ENCODE measurements at places on chromosomes 4 and X. TPM values are rescaled to one million over a fixed set of nuclear protein-coding genes. Genes with fewer than 3 reads are reported as not detected.
A peak's percentile ranks its signal among the peaks of the same experiment; 100 is the strongest.

GRCh38 chr4:58767598-58767997, 1657.4 kb upstream of the IGFBP7 start:
- no peaks in the 10 kb centered on the region for H3K27me3 ChIP-seq
- H3K4me1 ChIP-seq = no peaks in the 10 kb centered on the region
- no peaks in the 10 kb centered on the region for H3K36me3 ChIP-seq
- H3K27ac ChIP-seq = no peak overlapping the region
- no peak overlapping the region for H3K4me3 ChIP-seq

- no peak overlapping the region for H3K27ac ChIP-seq
- H3K36me3 ChIP-seq = no peaks in the 10 kb centered on the region
- H3K27me3 ChIP-seq = no peaks in the 10 kb centered on the region
- no peaks in the 10 kb centered on the region for H3K4me1 ChIP-seq
- no peak for DNase-seq
- no peak overlapping the region for H3K4me3 ChIP-seq
Observed at GRCh38 chr4:109410226-109410625, 23.4 kb upstream of the SEC24B start.

- no peaks in the 10 kb centered on the region for H3K4me1 ChIP-seq
- no peak overlapping the region for H3K4me3 ChIP-seq
- no peak for DNase-seq
- no peaks in the 10 kb centered on the region for H3K36me3 ChIP-seq
- no peak overlapping the region for H3K27ac ChIP-seq
Observed at GRCh38 chrX:10851809-10852208, 231.4 kb upstream of the MID1 start.

DNA sequence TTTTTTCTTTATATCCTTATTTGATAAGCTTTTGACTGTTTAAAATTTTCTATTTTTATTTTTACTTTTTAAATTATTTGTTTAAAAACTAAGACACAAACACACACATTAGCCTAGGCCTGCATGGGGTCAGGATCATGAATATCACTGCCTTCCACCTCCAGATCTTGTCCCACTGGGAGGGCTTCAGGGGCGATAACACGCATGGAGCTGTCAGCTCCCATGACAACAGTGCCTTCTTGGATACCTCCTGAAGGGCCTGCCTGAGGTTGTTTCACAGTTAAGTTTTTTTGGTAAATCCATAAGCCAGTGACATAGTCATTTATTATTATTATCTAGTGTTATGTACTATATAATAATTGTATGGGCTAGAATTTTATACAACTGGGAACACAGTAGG, 85.4 kb upstream of the FAT1 start:
- DNase-seq = no peak
- no peaks in the 10 kb centered on the region for H3K27me3 ChIP-seq
- H3K36me3 ChIP-seq = no peaks in the 10 kb centered on the region
- no peaks in the 10 kb centered on the region for H3K4me1 ChIP-seq
- H3K27ac ChIP-seq = no peak overlapping the region

DNA sequence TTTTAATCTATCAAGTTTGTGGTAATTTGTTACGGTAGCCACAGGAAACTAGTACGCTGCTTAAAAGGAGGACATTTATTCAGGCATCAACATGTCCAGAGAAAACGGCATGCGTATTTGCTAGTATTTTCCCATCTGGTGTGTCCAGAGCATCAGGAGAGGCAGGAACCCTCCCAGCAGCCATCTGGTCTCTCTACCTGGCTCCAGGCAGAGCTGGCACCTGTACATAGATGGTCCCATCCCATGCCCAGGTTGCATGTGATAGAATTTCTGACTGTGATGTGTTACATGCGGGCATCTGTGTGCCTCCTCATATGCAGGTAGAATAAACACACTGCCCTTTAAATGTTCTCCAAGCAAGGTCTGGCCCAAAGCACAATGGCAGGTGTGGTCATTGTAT, 57.9 kb upstream of the PAGE1 start:
- H3K4me1 ChIP-seq = no peaks in the 10 kb centered on the region
- no peak for DNase-seq
- H3K27ac ChIP-seq = no peak overlapping the region
- H3K4me3 ChIP-seq = no peak overlapping the region
- H3K36me3 ChIP-seq = no peaks in the 10 kb centered on the region

DNA sequence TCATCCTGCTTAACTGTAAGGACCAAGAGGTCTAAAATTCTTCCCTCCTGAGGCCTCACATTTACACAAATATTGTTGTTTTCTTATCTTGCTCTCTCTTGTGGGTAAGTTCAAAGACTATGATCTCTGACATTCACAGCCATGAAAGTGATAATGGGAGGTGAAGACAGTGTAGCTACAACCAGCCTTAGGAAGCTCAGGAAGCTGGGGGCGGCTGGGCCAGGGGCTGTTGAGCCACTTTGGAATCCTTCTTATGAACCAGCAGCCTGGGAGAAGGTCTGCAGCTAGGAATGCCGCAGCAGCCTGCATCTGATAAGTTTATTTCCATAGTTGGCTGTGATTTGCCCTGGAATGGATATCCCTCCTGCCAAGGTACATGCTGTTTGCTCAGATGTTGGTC, 316.2 kb downstream of the STIM2 start:
- no peaks in the 10 kb centered on the region for H3K27me3 ChIP-seq
- no peaks in the 10 kb centered on the region for H3K4me1 ChIP-seq

DNA sequence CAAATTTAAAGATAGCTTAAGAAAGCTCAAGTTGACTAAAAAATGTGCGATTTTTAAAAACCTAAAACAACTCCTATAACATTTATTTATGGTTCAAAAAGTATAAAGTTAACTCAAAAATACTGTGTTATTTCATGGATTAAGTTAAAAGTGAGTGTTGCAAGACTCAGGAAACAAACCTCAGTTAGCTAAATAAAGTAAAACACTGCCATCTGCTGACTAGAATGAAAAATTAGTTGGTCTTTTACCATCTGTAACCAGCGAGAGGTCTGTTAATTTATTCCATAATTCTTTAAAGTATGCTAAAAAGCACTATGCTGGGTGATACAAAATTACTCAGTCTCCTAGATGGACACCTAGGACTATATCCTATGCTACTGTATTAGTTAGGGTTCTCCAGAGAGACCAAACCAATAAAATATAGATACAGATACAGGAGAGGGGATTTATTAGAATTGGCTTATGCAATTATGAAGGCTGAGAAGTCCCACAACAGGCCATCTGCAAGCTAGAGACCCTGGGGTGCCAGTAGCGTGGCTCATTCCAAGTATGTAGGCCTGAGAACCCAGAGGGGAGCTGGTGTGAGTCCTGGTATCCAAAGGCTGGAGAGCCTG, 4.9 kb upstream of the WDFY3 start:
- H3K36me3 ChIP-seq = no peaks in the 10 kb centered on the region
- peaks cover 4% of the 10 kb centered on the region for H3K4me1 ChIP-seq
- H3K27me3 ChIP-seq = no peaks in the 10 kb centered on the region
- H3K27ac ChIP-seq = no peak overlapping the region
- H3K4me3 ChIP-seq = no peak overlapping the region

GRCh38 chr4:70337886-70338420, 3.2 kb downstream of the CABS1 start:
- no peak for DNase-seq
- no peak overlapping the region for H3K27ac ChIP-seq
- no peaks in the 10 kb centered on the region for H3K4me1 ChIP-seq
- no peak overlapping the region for H3K4me3 ChIP-seq
- H3K36me3 ChIP-seq = no peaks in the 10 kb centered on the region

DNA sequence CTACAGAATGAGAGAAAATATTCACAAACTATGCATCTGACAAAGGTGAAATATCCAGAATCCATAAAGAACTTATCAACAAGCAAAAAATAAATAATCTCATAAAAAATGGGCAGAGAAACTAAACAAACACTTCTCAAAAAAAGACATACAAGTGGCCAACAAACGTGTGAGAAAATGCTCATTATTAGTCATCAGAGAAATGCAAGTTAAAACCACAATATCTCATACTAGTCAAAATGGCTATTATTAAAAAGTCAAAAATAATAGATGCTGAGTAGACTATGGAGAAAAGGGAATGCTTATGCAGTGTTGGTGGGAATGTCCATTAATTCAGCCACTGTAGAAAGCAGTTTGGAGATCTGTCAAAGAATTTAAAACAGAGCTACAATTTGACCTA, 533.3 kb downstream of the TMA16 start:
- DNase-seq = no peak
- no peak overlapping the region for H3K4me3 ChIP-seq
- H3K4me1 ChIP-seq = no peaks in the 10 kb centered on the region
- no peak overlapping the region for H3K27ac ChIP-seq
- H3K36me3 ChIP-seq = no peaks in the 10 kb centered on the region

GRCh38 chr4:62560858-62561257, 1360.7 kb downstream of the ADGRL3 start:
- no peak for DNase-seq
- H3K4me1 ChIP-seq = no peaks in the 10 kb centered on the region
- no peak overlapping the region for H3K4me3 ChIP-seq
- H3K27me3 ChIP-seq = no peaks in the 10 kb centered on the region
- H3K36me3 ChIP-seq = no peaks in the 10 kb centered on the region

DNA sequence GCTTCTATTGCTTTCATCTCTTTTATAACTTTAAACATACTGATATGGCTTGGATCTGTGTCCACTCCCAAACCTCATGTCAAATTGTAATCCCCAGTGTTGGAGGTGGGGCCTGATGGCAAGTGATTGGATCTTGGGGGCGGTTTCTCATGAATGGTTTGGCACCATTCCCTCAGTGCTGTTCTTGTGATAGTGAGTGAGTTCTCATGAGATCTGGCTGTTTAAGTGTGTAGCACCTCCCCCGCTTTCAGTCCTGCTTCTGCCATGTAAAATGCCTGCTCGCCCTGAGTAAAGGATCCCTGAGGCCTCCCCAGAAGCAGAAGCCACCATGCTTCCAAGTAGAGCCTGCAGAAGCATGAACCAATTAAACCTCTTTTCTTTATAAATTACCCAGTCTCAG, 17.7 kb downstream of the MND1 start:
- H3K4me3 ChIP-seq = no peak overlapping the region
- no peaks in the 10 kb centered on the region for H3K36me3 ChIP-seq
- no peak overlapping the region for H3K27ac ChIP-seq
- H3K4me1 ChIP-seq = no peaks in the 10 kb centered on the region
- no peak for DNase-seq
- no peaks in the 10 kb centered on the region for H3K27me3 ChIP-seq

DNA sequence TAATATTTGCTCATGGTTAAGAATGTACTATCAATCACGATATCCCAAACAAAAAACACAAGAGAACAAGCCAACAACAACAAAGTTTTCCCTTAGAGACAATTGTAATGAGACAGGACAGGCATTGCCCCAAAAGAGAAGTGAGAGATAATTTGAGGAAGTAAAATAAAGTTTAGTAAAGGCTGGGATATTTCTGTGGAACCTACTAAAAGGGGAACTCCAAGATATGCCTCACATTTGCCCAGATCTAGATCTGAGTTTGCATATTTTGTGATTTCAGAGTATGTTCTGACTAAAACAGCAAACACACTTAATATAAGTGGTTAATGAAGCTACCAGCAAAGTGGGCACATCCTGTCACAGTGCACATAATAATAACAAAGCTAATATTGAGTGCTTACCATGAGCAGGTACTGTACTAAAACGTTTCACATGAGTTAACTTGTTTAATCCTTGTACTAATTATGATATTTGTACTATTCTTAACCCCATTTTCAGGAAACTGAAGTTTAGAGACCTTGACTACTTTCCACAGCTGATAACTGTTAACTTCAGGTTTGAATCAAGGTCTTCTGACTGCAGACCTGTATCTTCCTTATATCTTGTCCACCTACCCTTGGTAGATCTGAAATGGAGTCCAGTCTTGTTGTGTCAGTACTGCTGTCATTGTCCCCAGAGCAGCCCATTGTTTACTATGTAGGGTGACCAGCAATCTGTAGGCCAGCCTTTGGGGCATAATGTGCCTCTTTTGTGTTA, 26.0 kb upstream of the BMP2K start:
- no peaks in the 10 kb centered on the region for H3K4me1 ChIP-seq
- no peak overlapping the region for H3K4me3 ChIP-seq
- no peaks in the 10 kb centered on the region for H3K27me3 ChIP-seq
- no peak for DNase-seq

DNA sequence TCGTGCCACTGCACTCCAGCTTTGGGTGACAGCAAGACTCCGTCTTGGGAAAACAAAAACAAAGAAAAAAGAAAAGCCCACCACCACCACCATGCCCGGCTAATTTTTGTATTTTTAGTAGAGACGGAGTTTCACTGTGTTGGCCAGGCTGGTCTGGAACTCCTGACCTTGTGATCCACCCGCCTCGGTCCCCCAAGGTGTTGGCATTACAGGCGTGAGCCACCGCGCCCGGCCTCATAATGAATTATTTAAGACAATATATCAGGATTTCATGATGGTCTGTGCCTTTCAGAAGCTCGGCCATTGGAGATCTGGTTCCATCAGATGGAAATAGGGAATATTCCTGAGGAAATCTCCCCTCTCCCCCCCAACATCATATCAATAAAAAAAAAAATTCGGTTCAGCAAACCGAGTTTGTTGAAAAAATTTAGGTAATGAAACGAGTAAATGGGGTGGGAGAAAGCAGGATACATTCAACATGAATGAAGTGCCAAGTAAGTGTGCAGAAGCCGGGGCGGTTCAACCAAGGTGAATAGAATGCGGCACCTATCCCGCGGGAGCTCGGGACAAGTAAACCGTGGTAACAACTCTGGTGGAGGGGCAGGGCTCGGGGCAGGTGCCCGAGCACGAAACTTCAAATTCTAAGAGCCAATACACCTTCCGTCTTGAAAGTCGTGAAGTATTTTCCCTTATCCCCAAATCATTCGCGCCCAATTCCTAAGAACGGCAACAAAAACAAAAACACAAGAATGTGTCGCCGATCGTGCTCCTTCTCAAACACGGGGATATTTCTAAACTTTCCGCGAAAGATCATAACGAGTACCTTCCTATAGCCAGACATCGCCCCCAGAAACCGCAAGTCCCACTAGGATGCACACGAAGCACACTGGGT, 773 bp upstream of the TXLNG start:
- DNase-seq = peak; percentile 46
- peak overlapping the region; percentile 63 for H3K27ac ChIP-seq
- peak overlapping the region; percentile 86 for H3K4me3 ChIP-seq
- H3K4me1 ChIP-seq = peaks cover 10% of the 10 kb centered on the region

GRCh38 chrX:150897421-150898320, 797 bp downstream of the CD99L2 start:
- H3K4me1 ChIP-seq = no peaks in the 10 kb centered on the region
- DNase-seq = peak; percentile 35

DDX53 gene
- total RNA-seq = not detected

ARHGAP10 gene
- total RNA-seq = 27.3 TPM

GABRG1 gene
- not detected for total RNA-seq

AR gene
- total RNA-seq = 1.9 TPM

CXXC4 gene
- 0.96 TPM for total RNA-seq

CORIN gene
- not detected for total RNA-seq

LAP3 gene
- 55.6 TPM for total RNA-seq
